ENCODE measurements at places on chromosomes 1 and 21. TPM values are rescaled to one million over a fixed set of nuclear protein-coding genes. Genes with fewer than 3 reads are reported as not detected.

SYNC gene
- polyA plus RNA-seq, result 11.6 TPM

DNA sequence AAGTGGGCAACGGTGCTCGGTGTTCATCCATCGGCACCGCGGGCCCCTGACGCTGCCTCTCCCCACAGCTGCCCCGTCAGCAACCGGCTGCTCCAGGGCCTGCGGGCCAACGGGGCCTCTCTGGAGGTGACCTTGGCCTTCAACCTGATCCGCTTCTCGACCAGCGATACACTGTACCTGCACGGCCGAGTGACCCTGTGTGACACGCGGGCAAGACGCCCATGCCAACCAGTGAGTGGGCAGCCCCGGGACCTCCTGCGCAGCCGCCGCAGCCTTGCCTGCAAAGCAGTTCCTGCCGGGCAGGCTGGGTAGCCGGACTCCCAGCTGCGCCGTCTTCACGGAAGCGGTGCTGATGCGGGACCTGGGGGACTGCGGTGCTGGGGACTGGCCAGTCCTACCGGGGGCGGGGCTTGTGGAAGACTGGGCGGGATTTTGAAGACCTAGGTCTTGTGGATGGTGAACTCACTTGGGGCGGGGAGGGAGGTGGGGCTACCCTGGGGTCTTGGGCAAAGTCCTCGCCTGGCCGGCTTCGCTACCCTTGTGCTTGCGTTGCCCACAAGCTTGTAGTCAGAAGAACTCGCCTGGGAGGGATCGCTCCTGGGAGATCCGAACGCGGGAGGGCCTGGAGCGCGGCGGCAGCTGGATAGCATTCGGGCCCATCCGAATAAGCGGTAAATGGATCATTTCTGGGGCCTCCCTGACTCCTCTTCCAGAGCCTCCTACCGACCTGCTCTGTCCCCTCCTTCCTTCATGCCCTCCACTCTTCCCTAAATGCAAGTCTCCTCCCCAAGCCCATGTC lies 8.8 kb upstream of the CEP85 start:
- no peak for DNase-seq

GRCh38 chr1:150575072-150575489 lies 4.3 kb downstream of the MCL1 start:
- no peak for DNase-seq

- no peak for DNase-seq
These were observed 594 bp downstream of the GLMN start for GRCh38 chr1:92298213-92298572.

DNA sequence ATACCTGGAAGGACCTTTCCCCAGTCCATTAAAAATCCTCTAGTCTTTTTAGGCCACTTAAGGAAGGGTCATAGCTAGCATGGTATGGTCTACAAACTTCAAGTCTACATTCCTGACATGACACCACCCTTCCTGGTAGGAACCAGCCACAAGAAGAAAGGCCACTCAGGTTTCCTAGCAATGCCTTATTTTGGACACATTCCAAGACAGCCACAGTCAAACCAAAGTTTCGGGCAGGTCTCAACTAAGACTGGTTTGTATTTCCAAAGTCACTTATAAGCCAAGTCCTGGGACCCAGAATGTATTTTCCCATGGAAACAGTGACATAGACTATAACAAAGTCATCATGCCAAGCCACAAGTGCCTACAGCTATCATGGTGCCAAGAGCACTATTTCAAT lies 50.6 kb upstream of the SLC44A3 start:
- no peak for DNase-seq

Data from A549 (cell line).